ENCODE measurements at places on chromosomes 1 and 21.

DNA sequence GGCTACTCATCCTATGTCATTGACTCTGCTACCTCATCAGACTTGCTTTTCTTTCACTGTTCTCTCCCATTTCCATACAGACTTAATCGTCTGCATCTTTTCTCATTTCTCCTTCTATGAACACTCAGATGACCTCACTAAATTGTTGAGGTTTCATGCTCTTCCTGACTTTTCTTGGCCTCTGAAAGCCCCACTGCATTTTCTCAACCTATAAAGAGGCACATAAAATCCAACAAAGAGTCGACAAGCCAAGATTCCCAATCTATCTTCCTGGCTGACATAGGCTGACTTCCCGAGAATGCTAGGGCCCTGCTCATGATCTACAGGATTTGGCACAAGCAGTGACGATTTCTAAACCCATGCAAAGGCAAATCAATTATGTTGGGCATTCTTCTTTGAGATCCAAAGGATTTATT lies 280.8 kb upstream of the DPYD start:
- DNase-seq, result no peak

- DNase-seq, result no peak
Observed at GRCh38 chr1:168476588-168477385, 67.0 kb downstream of the XCL2 start.

- DNase-seq, result no peak
Observed at GRCh38 chr1:23407016-23407630, 17.4 kb downstream of the TCEA3 start.

- no peak for DNase-seq
Observed at GRCh38 chr21:28608646-28609045, 384.0 kb downstream of the LTN1 start.

GRCh38 chr1:231763456-231763855 lies 136.9 kb downstream of the DISC1 start:
- DNase-seq, result no peak

DNA sequence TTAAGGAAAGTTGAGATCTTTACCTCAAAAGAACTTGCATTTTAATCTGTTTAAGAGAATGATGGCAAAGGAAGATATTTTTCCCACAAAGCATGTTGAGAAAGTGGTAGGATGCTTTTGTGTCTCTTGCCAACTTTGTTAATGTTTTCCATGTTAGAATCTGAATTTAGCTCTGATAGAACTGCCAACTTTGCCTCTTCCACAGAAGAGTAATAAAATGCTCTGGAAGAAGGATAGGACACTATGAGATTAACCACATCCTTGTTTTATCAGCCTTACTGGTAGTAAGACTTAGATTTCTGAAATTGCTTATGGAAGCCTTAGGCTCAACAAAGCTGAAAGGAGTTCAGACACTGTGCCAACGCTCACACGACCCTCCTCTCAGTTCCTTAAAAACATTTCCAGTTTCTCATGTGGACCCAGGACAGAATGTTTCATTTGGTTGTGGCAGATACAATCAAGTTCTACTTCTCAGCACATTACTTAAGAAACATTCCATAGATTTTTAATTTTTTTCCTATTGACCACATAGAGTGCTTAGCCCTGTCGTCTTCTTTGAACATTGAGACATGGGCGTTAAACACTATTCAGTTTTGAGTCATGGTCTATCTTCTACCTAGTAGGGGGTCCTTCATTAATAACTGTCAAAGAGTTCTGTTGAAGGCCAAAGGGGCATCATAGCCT lies 59.0 kb downstream of the MTR start:
- DNase-seq, result no peak

GRCh38 chr1:235902677-235903542 lies 36.2 kb upstream of the LYST start:
- no peak for DNase-seq

GRCh38 chr1:235502601-235503402 lies 1.4 kb downstream of the B3GALNT2 start:
- no peak for DNase-seq

GRCh38 chr1:40404670-40405462 lies 31.3 kb downstream of the SMAP2 start:
- no peak for DNase-seq

DNA sequence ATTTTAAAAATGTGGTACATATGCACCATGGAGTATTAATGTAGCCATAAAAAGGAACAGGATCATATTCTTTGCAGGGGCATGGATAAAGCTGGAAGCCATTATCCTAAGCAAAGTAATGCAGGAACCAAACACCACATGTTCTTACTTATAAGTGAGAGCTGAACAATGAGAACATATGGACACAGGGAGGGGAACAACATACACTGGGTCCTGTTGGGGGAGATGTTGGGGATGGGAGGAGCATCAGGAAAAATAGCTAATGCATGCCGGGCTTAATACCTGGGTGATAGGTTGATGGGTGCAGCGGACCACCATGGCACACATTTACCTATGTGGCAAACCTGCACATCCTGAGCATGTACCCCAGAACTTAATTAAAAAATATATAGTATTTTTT lies 352.5 kb upstream of the KAZN start:
- no peak for DNase-seq

DNA sequence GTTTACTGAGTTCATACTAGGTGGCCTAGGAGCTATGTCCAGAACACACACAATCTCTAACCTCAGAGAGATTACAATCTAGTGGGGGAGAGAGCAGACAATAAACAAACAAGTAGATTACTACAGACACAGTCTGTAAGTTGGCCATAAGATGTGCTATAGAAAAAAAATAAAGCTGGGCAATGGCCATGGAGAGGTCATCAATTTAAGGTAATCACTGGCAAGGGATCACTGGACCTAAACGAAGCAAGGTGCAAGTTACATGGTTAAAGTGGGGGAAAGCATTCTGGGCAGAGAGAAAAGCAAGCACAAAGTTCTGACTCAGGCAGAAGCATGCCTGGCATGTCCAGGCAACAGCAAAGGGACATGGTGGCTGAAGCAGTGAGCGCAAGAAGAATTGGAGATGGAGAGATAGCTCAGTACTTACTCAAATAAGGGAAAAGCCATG lies 147.0 kb downstream of the RERE start:
- no peak for DNase-seq

DNA sequence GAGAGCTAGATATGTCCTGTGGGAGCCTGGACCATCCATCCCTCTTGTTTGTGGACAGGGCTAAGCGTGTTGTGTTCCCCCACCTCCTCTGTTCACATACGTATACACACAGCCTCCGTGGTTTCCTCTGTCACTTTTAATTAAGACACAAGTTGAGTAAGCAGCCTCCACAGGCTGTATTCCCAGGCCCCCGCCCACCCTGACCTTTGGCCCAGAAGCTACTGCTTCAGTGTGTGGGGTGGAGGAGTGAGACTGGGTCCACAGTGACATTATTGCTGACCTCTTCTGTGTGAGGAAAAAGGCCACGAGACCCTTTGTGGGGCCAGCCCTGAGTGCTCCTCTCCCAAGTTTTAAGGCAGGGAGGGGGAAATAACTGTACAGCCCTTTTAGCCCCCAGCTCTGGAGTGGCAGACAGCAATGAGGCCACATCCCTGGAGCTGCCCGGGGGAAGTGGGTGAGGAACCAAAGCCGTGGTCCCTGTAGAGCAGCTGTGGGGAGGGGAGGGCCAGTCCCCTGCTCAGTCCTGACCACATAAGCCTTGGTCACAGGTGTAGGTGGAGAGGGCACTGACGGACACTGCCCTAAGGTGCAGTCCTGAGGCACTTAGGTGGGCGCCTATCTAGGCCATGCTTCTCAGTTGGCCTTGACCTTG lies 4.4 kb downstream of the ELOVL1 start:
- DNase-seq, result no peak

GRCh38 chr1:178621822-178622221 lies 103.2 kb upstream of the RALGPS2 start:
- DNase-seq, result no peak

DNA sequence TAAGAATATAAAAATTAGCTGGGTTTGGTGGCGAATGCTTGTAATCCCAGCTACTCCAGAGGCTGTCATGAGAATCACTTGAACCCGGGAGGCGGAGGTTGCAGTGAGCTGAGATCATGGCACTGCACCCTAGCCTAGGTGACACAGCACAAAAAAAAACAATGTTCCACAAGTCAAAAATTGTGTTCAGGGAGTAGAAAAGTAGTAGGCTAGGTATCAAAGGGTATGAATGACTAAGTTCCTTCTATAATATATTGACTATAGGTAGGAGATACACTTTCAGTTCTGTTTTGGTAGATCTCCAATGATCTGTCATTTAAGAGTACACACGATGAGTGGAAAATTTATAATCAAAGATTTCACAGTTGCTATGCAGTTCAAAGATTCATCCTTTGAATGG lies 16.7 kb downstream of the USP48 start:
- no peak for DNase-seq

DNA sequence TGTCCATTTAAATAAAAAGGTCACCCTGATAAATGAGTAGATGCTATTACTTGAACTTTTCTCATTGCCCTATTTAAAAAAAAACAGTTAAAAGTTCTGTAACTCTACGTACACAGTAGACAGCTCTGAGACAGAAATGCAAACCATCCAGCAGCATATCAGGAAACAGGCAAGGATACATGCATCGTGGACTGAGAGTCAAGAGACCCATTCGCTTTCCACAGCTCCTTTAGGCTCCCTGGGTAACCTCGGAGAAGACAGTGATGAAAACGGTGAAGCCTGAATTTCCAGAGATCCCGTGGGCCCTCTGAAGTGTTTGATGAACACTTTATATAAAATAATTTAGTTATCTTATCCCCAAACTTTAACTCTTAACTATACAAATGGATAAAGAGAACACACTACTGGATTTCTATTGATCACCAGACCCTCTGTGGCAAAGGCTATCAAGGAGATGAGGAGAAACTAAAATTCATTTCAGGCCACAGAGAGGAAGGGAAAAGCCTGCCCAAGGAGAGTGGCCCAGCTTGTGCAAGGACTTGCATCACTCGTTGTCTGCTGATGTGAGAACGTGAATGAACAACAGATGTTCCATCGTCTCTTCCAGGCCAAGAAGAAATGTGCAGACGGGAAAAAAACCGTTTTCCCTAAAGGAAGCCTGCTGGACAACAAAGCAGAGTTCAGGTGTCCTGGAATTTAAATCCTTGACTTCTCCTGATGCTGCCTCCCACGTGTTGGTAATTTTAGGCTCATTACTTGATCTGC lies 131.0 kb downstream of the TGFBR3 start:
- DNase-seq, result no peak

DNA sequence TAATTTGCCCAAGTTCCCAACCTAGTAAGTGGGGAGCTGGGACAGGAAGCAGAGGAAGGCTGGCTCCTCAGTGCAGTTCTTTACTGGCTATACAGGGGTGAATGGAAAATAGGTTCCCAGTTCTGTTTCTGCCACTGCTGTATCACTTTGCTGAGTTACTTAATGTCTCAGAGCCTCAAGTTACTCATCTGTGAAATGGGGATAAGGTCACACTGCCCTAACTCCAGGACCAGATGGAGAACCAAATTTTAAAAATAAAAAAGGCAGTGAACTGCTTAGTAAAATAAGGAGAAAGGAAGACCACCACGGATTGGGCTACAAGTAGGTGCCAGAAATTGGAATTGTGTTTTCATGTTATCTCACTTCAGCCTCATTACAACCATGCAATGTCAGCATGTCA lies 147.8 kb downstream of the OMA1 start:
- DNase-seq, result no peak

GRCh38 chr1:228071839-228072657 lies 10.5 kb upstream of the ARF1 start:
- DNase-seq, result no peak

DNA sequence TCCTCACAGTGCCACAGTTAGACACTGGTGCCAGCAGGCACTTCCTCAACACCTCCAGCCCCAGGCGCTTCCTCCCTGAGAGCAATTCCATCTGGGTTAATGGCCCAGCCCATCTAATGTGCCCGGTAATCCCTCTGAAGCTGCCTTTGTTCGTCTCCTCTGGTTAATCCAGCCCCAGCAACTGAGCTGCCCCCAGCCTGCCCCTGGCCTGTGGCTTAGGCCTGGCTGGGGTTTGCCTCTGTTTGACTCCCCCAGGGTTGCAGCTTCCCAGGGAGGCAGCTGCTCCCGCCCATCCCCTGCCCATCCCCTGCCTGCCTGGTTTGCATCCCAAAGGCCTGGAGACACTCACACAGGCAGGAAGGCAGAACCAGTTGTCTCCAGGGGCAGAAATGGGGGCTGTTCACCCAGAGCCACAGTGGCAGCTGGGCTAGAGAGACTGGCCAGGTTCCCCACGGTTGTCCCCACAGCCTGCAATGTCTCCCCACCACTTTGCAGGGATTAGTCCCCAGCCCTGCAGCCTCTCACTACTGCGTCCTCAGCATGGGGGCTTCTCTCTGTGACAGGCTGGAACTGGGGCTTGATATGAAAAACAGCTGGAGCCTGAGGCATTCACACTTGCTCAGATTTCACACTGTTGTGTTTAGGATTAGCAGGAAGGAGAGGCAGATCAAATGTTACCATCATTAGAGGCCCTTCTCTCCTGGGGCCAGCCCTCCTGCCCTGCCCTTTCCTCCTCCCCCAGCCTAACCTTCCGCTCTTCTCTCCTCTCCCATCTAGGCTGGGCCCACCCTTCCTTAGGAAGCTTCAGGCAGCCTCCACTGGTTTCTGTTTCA lies 120.2 kb downstream of the TLR5 start:
- no peak for DNase-seq

DNA sequence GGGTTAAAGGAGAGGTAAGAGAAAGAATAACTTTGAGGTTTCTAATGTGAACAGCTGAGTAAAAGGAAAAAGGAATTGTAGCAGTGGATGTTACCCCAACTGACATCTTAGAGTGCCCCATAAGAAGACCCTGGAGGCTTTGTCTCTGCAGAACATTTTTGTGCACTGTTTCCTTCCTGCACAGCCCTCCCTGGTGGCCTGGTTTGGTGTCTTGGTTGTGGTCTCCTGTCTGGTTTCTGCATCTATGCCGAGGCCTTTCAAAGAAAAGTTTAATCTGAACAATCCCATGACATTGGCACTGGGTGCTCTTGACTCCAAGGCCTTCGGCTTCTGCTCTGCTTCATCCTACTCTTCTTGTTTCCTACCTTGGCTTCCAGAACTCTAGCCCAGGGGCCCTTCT lies 57.8 kb downstream of the RHOU start:
- peak; percentile 15 for DNase-seq

GRCh38 chr1:44405798-44406736 lies 1.0 kb downstream of the RNF220 start:
- no peak for DNase-seq

DNA sequence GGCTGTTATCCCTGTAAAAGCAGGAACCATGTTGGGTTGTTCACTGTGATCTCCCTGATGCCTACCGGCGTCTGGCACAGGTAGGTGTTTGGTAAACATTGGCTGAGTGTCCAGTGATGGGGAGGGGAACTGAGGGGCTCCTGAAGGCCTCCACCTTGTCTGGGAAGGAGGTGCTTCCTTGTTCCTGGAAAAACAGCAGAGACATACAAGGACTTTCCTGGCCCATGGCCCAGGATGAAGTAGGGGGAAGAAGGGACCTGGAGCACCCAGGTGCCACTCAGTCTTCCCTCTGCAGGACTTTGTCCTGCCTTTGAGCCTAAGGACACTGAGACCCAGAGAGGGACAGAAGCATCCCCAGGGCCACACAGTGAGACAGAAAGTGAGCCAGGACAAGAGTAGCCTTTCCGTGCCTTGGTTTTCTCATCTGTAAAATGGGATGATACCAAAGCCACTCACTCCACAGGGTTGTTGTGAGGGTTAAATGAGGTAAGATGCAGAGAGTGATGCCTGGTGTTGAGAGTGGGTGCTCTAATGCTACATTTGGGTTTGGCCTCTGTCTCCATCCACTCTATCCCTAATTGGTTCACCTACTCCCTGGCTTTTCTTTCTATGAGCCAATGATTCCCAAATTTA lies 6.1 kb upstream of the HEYL start:
- no peak for DNase-seq

GRCh38 chr1:33762109-33762830 lies 101.6 kb upstream of the HMGB4 start:
- no peak for DNase-seq

Data from GM19239 (cell line).